Common myeloid progenitor, CD34-positive (primary cell): ENCODE measurements at places on chromosomes 7 and 10.

DNA sequence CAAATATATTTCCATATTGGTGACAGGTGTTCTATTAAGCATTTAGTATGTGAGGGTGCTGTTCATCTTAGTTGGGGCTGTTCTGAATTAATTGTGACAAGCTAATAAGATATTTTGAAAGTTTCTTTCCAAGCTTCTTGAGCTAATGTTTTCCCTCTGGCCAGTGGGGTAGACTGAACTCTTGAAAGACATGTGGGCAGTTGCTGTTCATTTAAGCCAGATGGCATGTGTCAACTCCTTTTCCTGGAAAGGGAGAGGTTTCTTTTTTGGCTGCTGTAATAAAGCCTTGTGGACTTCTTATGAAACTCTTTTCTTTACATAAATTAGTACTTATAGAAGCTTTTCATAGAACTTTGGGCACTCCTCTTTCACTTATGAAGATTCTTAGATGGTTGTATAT lies 21.7 kb downstream of the RAB18 start:
- no peak for DNase-seq

DNA sequence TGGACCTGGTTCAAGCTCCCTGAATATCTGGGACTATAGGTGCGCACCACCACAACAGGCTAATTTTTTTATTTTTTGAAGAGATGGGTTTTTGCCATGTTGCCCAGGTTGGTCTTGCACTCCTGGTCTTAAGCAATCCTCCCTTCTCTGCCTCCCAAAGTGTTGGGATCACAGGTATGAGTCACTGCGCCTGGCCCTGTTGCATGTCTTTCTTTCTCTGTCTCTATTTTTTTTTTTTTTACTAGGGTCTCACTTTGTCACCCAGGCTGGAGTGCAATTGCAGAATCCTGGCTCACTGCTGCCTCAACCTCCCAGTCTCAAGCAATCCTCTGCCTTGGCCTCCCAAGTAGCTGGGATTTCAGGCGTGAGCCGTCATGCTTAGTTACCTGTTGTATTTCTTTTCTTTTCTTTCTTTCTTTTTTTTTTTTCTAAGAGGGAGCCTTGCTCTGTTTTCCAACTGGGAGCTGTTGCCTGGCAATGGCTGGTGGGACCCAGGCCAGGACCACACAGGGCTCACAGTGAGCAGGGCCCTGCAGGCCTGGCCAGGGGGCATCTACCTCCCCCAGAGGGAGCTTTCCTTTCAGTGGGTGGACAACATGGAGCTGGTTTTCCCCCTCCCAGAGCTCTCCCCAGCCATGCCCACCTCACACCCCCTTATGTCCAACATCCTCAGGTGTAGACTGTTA lies 6.0 kb downstream of the MYL7 start:
- DNase-seq: no peak

GRCh38 chr7:110564246-110564645 lies 526.7 kb upstream of the LRRN3 start:
- no peak for DNase-seq

DNA sequence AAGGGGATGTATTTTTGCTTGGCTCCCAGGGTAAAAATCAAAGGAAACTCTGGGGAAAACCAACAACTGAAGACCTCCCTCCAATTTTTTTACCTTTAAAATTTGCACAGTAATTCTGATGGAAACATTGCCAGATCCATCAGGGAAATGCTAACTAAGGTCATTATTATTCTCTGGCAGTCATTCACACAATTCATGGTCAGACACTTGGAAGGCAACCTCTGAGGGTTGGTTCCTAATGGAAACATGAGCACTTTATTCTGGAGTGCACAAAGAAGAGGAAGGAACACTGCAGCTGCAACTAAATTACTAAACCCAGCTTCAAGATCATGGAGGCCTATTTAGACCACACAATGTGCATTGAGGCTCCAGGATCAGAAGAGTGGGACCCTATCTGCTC lies 34.2 kb downstream of the SRI start:
- DNase-seq: no peak

GRCh38 chr10:17548162-17548561 lies 69.0 kb downstream of the HACD1 start:
- DNase-seq: peak; percentile 37

- peak; percentile 30 for DNase-seq
These were observed 992 bp upstream of the IGF2BP3 start for GRCh38 chr7:23471106-23471859.
